Peyer's patch (tissue), 4 donors: ENCODE measurements at places on chromosomes 3 and 15. TPM values are rescaled to one million over a fixed set of nuclear protein-coding genes. Genes with fewer than 3 reads are reported as not detected.

The SPPL2A gene
- total RNA-seq = 425 TPM

The GPR15 gene
- total RNA-seq = 1.2 TPM

The PCSK6 gene
- total RNA-seq = 98.2 TPM

The ST3GAL6 gene
- 1.6 TPM for total RNA-seq

The CD200 gene
- 9.9 TPM for total RNA-seq

The IL12A gene
- total RNA-seq = 1.2 TPM

The C2CD4B gene
- total RNA-seq = 3.0 TPM

GRCh38 chr3:34254285-34254684, 455.9 kb downstream of the PDCD6IP start:
- DNase-seq = no peak

GRCh38 chr15:88917760-88918159, 4.6 kb upstream of the MFGE8 start:
- DNase-seq = no peak

DNA sequence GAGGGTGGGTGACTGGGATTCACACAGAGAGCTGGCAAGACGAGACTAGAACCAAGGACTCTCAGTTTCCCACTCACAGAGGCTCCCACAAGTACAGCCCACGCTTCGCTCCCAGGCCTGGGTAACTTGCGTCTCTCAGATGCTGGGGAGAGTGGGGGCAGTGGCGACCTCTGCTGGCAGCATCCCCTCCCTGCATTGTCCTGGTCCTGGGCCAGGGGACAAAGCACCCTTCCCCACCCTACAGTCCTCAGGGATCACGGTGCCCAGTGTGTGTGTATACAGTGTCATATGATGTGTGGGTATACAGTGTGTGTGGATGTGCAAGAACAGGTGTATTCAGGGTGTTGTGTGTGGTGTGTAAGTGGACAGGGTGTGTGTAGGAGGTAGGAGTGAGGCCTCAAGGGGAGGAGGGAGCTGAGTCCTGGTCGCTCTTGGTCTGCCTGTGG, 12.8 kb downstream of the VILL start:
- peak; percentile 56 for DNase-seq

DNA sequence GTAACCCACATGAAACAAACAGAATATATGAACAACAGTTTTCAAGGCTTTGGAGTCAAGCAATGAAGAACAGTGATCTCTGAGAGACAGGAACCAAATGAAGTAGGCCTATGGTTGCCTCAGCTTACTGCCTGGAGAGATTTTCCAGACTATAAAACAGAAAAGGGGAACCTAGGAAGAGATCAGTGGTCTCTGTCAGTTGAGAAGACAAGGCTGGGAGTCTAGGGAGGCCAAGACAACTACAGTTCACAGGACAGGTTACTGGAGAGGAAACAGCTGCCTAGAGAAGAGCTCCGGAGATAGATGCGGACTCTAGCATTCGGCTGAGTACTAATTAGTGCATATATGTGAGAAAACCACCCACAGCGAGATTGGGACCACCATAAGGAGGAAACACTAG, 87.7 kb downstream of the PLCH1 start:
- DNase-seq = no peak

DNA sequence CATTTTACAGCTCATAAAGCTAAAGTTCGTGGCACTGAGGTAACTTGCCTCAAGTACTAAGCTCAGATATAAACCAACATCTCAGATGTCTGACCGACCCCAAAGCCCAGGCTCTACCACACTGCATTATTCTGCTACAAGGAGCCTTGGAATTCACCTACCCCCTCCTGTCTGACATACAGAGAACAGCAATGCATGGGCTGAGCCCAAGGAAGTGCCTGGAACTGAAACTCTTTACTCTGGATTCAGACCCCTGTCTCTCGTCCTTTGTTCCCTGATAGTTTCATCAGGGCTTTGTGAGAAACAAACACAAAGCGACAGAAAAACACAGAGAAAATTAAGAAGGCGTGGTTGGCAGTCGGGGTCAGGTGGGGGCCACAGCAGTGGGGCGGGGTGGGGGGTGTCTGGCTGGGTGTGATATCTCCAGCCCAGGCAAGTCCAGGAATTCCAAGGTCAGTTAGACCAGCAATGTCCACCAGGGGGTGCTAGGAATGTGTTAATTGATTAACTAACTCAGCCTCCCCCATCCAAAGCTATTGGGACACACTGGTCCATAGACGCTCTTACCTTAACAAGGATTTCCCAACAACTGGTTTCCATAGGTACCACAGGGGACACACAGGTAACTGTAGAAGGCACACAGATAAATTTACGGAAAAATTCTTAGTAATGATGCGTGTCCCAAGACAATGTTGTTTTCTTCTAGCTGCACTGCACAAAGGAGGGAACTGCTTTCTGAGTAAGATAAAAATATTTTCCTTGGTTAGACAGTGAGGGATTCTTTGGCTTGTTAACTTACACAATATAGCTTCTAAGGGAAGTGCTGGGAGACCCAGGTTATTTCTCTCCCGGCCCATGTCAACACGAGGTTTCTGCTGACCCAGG, 18.8 kb upstream of the SSUH2 start:
- peak; percentile 28 for DNase-seq

DNA sequence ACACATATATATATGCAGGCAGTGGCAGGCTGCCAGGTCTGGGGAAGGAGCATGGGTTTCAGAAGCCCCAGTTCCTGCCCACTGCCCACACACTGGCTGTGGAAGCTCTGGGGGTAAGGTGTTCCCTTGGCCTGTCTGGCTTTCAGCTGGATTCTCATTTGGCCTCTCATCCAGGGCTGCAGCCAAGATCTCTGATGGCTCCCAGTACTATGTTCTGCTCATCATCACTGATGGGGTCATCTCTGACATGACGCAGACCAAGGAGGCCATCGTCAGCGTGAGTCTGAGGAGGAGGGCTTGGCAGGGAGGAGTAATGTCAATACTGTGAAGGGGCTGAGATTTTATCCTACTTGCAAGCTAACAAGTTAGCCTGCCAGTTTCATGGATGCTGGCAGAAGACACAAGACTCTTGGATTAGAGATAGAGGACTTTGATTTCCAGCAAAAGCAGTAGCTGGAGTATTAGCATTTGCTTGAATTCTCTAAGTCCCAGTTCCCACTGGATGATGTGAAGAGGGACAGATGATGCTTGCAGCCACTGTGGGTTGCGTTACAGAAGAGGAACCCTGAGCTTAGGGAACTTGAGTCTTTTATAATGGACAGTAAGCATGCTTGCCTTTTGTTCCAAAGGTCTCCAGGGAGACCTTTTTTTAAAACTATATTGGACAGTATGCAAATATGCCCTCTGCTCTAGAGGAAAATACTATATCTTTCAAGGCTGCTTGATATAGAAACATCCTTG, 5.6 kb upstream of the BRPF1 start:
- no peak for DNase-seq

DNA sequence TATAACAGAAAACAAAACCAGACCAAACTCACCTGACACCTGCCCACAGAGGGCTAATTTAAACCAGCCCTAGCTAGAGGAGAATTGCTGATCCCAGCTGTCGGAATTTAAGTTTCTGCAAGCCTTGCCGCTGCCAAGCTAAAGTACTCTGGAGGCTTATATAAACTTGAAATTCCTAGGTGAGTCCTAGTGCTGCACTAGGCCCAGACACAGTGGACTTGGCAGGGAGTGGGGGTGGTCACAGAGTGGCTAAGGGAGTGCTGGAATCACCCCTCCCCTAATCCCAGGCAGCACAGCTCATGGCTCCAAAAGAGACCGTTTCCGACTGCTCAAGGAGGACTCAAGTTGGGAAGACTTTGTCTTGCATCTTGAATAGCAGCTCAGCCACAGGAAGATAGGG, 17.6 kb downstream of the TMCO5A start:
- no peak for DNase-seq

GRCh38 chr15:59360896-59361295, 11.8 kb downstream of the MYO1E start:
- no peak for DNase-seq

GRCh38 chr15:65377105-65377975, 462 bp downstream of the IGDCC3 start:
- DNase-seq = no peak

- no peak for DNase-seq
Observed at GRCh38 chr3:53287131-53287629, 31.4 kb upstream of the TKT start.

- no peak for DNase-seq
Observed at GRCh38 chr3:190012314-190012782, 108.3 kb downstream of the P3H2 start.

DNA sequence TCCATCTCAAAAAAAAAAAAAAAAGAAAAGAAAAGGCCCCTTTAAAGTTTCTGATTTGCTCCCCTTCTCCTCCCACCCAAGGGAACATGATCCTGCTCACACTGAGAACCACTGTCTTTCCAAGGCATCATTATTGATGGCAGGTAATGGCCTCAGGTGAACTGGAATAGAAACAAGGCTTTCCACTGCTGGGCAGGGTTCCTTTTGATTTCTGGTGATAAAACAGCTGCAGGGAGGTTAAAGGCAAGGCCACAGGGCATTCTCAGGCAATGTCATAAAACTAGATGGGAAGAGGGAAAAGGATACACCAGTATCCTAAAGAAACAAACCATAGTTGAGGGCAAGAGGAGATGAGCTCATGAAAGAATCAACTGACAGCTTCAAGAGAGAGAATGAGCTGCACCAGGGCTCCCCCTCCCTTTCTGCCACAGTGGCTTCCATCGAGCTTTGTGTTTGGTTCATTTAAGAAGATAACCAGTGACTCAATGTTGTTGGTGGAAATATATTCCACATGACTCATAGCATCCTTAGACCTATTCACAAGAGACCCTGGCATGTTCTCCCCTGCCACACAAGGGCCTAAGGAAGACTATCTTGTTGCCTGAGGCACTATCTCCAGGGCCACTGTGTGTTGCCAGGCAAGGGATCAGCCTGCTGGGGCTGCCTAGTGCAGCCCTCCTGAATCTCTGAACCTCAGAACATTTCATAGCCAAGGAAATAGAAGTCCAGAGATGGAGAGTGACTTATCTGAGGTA, 86.4 kb downstream of the WDR76 start:
- no peak for DNase-seq

GRCh38 chr3:52281981-52282801, 3.7 kb upstream of the WDR82 start:
- peak; percentile 70 for DNase-seq

DNA sequence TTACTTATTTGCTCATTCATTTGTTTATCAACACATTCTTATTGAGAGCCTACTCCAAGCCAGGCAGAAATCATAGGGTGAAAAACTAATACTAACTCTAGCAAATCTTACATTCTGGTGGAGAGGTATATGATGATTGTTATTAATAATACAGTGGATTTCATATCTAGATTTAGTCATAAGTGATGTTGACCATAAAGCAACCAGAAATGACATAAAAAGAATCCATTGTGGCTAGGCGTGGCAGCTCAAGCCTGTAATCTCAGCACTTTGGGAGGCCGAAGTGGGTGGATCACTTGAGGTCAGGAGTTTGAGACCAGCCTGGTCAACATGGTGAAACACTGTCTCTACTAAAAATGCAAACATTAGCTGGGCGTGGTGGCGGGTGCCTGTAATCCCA, 26.2 kb upstream of the IL20RB start:
- DNase-seq = no peak

DNA sequence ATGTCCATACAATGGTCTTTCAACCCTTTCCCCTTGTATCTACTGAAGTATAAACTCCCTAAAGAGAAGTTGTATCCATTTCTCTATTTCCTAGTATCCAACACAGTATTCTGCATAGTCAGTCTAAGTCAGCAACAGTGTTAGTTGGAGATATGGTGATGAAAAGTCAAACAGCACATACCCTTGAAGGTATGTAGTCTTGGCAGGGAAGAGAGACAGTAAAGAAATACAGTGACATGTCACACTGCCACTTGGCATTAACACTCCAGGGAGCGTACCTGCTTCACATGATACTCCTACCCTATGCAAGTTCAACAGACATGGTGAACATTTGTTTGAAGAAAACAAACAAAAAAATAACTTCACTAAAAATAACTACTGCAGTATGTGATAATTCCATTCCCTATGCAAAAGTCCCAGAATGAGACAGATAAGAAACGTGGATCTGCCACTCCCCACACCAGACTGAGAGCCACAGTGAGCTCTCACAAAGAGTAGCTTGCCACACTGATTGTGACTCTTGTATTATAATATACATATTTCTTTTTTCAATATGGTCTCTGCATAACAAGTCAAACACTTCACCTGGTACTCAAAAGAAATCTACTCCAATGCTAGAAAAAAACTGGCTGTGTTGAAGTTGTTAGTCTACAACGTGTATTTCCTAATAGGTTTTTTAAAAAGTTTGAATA, 5.9 kb downstream of the PDCD10 start:
- DNase-seq = no peak

DNA sequence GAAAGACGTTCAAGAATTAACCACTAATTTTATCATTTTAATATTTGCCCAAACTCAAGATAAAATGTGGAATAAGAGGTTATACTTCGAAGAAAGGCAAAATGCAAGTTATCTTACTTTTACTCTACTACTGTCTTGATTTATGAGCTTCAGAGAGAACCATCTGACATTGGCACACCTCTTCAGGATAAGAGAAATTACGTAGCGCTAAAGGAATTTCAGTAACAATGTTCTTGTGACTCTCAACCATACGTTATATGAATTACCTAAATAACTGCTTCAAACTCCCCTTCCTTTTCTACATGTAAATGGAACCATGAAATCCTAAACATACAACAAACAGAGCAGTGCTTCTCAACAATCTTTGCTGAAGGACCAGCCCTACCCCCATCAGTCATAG, 96.8 kb downstream of the ZNF385D start:
- no peak for DNase-seq

- no peak for DNase-seq
Observed at GRCh38 chr3:192091831-192092230, 630.9 kb downstream of the PYDC2 start.

DNA sequence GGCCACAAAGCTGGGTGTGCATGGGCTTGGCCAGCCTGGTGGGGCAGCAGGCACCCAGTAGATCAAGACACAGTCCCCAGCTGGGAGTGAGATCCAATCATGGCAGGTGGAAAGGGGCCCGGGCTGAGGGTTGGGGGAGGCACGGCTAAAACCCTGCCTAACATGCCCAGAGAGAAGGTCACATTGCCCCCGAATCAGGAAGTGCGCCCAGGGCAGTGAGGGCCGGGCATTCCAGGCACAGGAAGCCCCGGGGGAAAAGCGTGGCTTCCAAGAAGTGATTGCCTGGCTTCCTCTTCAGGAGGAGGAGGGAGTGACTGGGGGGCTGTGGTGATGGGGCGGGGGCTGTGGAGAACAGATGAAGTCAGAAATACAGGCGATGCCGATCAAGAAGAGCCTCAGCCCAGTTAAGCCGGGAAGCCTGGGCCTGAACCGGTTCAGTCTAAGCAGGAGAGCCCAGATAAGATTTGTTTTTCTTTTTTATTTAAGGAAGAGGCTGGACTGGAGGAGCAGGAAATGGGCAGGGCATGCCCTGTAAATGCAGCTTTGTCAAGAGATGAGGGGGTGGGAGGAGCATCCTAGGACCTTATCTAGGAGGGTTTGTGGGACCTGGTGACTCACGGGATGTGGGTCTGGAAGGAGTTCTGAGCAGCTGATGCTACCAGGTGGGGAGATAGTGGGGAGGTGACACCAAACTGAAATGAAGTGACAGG, 83.9 kb downstream of the CHSY1 start:
- no peak for DNase-seq

DNA sequence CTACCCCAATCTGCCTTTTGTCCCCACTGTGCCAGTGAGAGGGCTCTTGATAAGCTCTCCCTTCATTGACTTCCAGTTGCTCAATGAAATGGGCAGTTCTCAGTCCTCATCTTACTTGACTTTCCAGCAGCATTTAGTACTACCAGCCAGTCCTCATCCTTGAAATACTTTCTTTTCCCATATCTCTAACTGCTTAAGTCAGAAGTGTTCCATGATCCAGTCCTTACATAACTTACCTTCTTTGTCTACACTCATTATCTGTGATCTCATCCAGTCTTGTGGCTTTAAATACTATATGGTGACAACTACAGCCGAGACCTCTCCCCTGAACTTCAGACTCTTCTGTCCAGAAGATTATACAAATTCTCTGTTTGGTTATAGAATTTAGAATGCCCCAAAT, 28.7 kb downstream of the RARRES1 start:
- DNase-seq = no peak
